ENCODE measurements at places on chromosomes 1 and 21.

- DNase-seq, result no peak
Measured at GRCh38 chr1:198333744-198334143, 176.9 kb downstream of the NEK7 start.

DNA sequence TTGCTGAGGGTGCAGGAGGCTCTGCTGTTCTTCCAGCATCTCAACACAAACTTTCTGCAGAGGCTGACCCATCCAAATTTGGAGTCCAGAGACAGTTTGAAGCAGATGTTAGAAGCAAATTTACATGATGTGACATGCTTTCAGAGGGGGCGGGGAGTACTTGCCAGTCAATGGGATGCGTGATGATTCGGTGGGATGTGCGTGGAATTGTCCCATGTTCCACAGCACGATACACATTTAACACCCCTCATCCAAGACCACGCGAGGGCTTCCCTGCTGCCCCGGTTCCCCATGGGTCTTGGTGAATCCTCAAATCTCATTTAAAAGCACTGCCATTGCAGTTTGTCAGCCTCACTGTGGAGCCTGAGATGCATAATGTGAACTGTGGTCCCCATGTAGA lies 78.6 kb upstream of the TLR5 start:
- no peak for DNase-seq

DNA sequence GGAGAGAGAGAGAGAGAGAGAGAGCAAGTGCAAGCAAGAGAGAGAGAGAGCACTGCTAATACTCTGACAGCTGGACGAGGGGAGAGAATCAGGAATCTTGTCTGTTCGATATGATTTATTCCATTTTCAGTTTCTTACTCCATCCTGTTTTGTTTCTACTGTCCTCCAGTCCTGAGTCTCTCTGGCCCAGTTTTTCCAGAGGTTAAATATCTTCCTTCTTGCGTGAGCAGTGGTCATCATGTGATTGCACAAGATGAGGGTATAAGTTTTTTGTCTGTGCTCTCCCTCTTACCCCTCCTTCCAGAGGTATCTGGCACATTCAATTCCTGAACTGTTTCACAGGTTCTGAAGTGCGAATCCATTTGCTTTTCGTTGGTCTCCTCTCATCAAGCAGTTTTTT lies 16.8 kb downstream of the UBE2U start:
- no peak for DNase-seq

DNA sequence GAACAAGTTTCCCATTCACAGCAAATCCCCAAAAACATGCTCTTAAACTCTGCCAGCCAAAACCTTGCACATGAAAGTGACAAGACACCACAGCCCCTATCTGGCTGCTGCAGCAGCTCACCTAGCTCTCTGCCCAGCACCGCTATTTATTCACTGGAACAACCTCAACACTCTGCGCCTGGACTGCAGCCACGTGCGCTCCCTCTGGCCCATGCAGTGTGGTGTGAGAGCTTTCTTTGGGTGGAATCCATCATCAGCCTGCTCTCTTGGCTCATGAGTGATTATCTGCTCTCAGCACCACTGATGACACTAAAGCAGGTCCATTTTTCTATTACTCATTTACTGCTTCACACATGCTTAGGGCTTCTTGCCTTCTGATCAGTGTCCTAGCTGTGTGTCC lies 11.4 kb downstream of the KCNJ6 start:
- no peak for DNase-seq

- DNase-seq, result no peak
Measured at GRCh38 chr1:221937155-221937953, 195.5 kb upstream of the DUSP10 start.

DNA sequence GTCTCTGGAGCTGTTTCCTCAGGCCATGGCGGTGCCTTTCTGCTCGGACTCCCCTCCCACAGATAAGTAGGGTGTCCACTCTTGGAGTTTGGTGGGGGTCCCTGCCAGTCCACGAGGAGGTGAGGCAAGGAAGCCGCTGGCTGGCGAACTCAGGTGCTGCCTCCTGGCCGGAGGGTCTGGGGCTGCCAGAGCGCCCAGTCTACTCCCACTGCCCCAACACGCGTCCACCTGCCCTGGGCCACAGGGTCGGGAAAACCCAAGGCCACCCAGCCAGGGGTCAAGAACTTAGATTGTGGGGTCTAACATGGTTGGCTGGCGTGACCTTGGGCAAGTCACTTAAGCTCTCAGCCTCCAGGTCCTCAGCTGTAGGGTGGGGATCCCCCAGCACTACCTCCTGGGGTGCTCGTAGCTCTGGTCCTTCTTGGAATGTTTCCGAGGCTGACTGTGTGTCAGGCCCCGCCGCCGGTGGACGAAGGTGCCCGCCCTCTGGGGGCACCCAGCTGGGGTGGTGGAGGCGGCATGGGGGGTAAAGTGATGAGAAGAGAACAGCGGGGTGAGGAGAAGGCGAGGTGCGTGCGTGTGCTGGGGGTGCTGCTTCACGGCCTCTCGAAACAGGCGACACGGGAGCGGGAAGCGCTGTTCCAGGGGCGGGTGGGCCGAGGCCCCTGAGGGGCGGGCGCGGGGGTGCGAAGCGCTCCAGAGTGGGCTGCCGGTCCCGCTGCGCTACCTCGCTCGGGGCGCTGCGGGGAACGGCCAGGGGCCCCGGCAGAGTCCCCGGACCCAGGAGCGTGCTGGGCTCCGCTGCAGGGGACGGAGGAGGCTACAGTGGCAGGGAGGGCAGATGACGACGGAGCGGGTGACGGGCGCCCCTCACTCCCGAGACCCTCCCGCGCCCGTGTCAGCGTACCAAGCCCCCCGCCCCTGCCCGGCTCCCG lies 1.2 kb downstream of the SH2D5 start:
- no peak for DNase-seq

DNA sequence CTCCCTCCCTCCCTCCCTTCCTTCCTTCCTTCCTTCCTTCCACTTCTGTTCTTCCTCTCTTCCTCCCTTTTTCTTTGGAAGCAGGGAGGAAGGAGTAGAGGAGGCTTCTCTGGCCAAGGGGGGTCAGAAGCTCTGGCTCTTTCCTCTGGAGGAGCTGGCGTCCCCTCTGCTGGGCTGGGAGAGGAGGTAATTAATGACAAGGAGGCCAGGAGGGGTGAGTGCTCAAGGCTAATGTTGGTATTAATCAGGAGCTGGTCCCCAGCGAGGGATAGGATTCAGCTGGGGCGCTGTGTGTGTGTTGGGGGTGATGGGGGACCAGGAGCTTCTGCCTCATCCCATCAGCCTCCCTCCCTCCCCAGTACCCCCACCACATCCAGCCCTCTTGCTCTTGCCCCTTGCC lies 6.2 kb upstream of the PEAR1 start:
- no peak for DNase-seq

DNA sequence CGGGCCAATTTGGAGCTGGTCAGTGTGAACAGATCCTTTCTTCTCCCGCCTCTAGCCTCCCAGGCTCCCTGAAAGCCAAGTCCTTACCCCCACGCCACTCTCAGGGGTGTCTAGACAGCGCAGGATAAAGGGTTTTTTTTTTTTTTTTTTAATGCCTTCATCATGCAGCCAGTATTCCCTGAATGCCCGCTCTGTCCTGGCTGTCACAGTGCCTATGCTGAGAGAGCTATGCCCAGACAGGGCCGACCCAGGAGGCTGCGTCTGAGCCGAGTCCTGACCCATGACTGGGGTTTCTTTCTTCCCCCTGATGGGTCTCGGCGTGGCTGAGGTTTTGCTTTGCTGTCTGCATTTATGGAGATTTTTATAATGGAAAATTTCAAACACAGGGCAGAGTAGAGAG lies 18.3 kb downstream of the SPSB1 start:
- no peak for DNase-seq

- DNase-seq, result no peak
Measured at GRCh38 chr1:54867717-54868057, 19.3 kb downstream of the DHCR24 start.

DNA sequence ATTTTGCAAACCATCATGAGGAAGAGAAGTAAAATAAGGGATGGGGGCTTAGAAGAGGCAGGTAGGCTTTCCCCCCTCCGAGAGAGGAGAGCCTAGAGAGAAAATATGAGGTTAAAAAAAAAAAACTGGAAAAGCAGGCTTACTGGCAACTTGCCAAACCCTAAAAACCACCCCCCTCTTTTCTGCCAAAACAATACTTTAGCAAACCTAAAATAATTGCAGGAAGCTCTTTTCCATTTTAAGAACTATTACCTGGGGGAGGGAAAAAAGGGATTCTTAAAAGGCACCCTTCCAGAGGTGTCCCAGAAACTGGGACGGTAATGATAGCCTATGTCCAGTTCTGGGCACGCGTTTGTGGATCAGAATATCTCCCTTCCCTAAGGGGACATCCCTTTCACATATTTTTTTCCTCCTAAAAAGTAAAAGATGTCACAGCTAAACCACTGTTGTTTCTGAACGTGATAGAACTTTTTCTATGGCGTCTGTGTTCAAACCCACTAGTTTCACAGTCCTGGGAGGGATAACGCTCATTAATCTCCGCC lies 1.1 kb upstream of the NFIA start:
- no peak for DNase-seq

DNA sequence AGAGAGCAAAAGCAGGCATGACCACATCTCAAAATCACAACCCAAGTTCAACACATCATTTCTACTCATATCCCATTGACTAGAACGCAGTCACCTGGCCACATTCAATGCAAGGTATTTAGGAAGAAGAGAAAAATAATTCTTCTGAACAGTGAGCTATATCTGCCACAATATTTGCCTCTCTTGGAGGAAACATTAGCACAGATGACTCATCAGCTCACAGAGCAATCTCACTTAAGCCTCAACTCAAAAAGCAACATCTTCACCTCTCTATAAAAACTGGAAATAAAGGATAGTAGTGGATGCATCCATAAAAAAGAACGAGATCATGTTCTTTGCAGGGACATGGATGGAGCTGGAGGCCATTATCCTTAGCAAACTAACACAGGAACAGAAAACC lies 143.9 kb upstream of the FMN2 start:
- no peak for DNase-seq

GRCh38 chr1:97837161-97837560 lies 83.7 kb downstream of the DPYD start:
- no peak for DNase-seq

DNA sequence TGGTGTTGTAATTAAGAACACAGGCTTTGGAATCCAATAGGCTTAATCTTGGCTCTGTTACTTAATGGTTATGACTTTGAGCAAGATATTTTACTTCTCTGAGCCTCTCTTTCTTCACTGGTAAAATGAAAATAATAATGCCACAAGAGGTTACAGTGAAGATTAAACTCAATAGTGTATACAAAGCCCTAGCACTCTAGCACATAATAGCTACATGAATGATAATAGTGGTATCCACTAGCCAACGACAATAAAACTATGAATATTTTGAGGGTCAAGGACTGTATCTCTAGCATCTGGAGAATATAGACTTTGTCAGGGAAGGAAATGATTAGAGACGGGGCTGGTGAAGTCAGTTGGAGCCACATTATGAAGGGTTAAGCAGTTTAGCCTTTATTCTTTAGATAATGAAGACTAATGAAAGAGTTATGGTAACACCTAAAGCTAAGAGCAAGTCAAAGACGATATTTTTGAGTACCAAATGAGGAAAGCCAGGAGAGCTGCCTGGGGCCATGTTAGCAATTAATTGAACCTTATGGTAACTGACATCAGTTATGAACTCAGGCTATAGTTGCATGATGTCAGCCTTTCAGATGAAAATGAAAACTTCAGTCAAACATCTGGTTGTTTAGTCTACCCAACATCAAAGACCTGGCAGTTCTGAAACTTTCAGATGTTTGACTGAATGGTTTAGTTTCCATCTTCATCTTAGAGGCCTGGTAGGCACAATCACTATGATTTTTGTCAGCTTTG lies 32.8 kb upstream of the RNF11 start:
- no peak for DNase-seq

GRCh38 chr1:15542388-15543250 lies 16.0 kb downstream of the DNAJC16 start:
- no peak for DNase-seq

DNA sequence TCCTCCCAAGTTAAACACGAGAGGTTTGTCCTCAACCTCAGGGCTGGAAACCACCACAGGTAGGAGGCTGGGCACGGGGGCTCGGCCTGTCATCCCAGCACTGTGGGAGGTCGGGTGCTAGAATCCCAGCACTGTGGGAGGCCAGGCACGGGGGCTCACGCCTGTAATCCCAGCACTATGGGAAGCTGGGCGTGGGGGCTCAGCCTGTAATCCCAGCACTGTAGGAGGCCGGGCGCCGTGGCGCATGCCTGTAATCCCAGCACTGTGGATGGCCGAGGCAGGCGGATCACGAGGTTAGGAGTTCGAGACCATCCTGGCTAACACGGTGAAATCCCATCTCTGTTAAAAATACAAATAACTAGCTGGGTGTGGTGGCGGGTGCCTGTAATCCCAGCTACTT lies 6.7 kb upstream of the CDK11A start:
- DNase-seq, result no peak

- DNase-seq, result no peak
Measured at GRCh38 chr21:45223236-45224185, 64.2 kb downstream of the POFUT2 start.

- no peak for DNase-seq
Measured at GRCh38 chr1:94106716-94107115, 14.2 kb downstream of the ABCA4 start.

GRCh38 chr1:87927391-87928280 lies 599.0 kb downstream of the LMO4 start:
- no peak for DNase-seq

GRCh38 chr1:30823627-30823968 lies 66.0 kb upstream of the LAPTM5 start:
- DNase-seq, result no peak

- no peak for DNase-seq
Measured at GRCh38 chr21:46202592-46203202, 18.4 kb upstream of the SPATC1L start.

GRCh38 chr1:3584915-3585314 lies 26.4 kb downstream of the MEGF6 start:
- DNase-seq, result no peak

GRCh38 chr1:187306710-187307415 lies 478.1 kb downstream of the PLA2G4A start:
- DNase-seq, result no peak

DNA sequence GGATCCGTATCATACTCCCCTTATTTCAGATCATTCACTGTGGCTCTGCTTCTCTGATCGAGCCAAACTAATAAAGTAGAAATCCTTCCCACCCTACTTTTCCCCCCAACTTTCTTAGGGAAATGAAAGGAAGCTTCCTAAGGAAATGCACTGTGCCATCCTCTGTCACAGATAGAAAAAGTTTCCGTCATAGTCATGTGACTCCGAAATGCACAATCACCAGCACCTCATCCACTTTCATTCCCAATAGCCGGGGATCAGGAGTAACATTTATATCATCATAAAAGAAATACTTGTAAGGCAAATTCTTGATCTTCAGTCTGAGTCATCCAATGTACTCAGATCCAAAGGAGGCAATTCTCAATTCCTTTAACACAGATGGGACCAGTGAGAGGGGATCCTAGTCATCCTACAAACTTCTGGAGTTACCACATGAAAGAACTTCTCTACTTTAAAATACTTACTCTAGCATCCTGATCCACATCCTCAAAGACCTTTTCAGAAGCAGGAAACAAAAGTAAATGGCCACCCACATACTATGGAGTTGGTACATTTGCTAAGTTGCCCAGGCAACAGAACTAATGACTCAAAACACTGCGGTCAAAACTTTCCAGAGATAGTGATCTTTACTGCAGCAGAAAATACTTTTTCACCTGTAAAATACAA lies 97.8 kb upstream of the ZC3H11B start:
- no peak for DNase-seq

- no peak for DNase-seq
Measured at GRCh38 chr1:55052221-55053142, 13.1 kb downstream of the PCSK9 start.

- no peak for DNase-seq
Measured at GRCh38 chr1:50705699-50706098, 254.4 kb downstream of the FAF1 start.

All from right renal pelvis (tissue), 4 donors.